ENCODE measurements at places on chromosomes 5 and 9. TPM values are rescaled to one million over a fixed set of nuclear protein-coding genes. Genes with fewer than 3 reads are reported as not detected.

Gene FAT2
- total RNA-seq = not detected

Gene ZBTB43
- total RNA-seq = 9.5 TPM

DNA sequence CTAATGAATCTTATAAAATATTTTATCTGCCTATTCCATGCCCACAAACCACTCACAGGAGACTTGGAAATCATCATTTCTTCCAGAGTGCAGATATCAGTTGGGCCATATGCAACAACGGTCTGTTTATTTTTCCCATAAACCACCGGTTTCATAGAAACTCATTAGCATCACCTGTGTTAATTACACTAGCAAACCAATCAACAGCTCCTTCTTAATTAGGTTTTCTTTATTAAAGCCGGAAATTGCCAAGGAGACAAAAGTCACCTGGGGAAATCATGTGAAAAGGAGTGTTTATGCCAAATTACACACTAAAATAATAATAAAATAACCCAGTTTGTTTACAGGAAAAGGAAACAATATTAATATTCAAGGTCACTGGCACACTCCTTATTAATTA is 129.6 kb downstream of the EBF1 start:
- no peak for DNase-seq

- no peak for DNase-seq
These were observed 59.2 kb downstream of the NDST1 start for GRCh38 chr5:150567031-150567717.
